ENCODE measurements at places on chromosomes 3 and 15. TPM values are rescaled to one million over a fixed set of nuclear protein-coding genes. Genes with fewer than 3 reads are reported as not detected.

DNA sequence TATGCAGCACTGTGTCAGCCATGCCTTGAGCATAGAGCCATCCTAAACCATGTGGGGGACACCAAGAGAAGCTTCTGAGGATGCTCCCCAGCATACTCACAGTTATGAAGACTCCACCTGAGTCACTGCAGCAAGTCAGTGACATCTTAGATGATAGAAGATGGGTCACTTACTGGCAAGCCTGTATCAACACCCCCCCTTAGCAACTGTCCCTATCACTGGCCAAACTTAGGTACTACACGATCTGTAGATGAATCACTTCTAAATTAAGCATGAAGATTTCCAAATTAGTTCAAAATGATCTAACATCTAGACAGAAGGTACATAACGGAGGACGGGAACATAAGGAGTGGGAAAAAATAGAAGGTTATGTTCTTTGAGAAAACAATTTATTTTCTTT lies 13.2 kb upstream of the LMCD1 start:
- no peak for DNase-seq

DNA sequence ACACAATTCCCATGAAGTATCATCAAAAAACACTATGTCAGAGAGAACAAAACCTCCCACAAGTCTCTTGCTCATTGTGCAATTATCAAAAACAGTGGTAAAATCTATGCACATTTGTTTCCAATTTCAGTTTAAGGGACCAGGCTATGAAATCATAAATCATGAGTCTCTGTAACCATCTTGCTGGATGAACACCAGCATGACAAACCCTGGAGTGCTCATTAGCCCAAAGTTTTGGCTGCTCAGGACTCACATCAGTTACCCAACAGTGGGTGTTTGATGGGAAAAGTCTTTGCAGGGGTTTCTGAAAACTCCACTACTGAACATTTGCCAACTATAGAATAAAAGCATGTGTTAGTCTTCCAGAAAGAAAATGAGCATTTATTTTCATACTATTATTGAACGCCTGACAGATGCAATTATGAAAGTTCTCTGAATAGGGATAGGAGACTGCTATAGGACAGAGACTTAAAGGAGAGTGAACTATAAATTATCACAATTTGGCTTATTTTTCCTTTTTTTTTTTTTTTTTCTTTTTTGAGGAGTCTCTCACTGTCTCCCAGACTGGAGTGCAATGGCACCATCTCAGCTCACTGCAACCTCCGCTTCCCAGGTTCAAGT lies 240.8 kb upstream of the KCNMB2 start:
- DNase-seq, result no peak

- no peak for DNase-seq
These were observed 105.8 kb downstream of the CBLB start for GRCh38 chr3:105762749-105763658.

- DNase-seq, result no peak
These were observed 18.9 kb downstream of the SV2B start for GRCh38 chr15:91118817-91119590.

DNA sequence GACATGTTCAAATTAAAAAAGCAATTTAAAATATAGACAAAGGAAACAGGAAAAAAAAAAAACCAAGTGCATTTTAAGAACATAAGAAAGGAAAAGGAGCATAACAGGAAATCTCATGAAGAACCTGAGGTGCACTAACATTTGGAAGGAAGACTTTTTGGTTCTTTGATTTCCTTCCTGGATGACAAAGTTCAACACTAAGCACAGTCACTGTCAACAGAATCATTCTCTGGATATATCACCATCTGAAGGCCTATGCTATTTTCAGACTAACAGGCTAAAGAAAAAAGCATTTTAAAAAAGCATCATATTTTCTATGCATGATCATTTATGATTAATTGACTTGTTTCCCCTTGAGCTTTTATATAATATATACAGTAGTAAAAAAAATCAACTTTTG lies 349.6 kb downstream of the PLCL2 start:
- no peak for DNase-seq

GRCh38 chr15:61517335-61517734 lies 288.2 kb upstream of the RORA start:
- no peak for DNase-seq

DNA sequence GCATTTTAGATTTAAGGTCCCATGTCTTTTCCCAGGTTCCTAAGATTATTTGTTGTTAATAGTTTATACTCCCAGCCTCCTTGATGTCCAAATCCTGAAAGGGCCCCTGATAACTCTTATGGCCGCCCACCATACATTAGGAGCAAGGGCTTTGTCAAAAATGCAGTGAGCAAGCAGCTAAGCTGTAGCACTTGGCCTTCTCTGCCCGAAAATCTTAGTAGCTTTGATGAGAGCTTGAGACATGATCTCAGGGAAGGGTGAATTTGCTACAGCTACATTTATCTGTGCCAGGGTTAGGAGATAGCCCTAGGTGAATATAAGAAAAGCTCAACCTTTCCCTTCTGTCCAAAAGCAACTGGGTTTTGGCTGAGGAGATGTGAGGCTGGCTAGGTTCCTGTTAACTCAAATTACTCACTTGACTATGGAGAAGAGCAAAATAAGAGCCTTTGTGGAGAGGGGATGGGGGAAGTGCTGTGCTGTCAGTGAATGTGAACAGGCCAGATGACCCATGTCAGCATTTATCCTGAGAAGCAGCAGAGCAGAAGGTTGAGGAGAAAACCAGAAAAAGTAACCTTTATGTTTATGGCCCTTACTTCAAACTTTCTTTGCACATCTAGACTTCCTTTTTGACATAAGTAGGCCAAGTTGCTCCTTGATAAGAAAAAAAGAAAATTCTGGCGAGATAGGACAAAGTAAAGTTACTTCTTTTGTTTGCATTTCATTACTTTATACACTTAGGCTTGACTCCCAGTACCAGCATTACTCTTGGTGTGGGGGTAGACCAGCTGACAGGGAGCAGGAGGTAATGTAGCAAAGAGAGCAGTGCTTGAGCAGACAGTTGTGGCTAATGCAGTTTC lies 21.1 kb downstream of the MAPK6 start:
- DNase-seq, result no peak

Gene SPESP1
- not detected for total RNA-seq

Gene ECE2
- total RNA-seq, result not detected

Gene PLSCR2
- total RNA-seq, result 0.44 TPM

Gene CPNE4
- total RNA-seq, result 5.5 TPM

Gene MST1R
- 6.5 TPM for total RNA-seq

Measured in progenitor cell of endocrine pancreas (in vitro differentiated cells).